Right ventricle myocardium superior (tissue), 1 donor: ENCODE measurements at places on chromosomes 16 and 17. TPM values are rescaled to one million over a fixed set of nuclear protein-coding genes. Genes with fewer than 3 reads are reported as not detected.

FBXO39 gene
- 0.13 TPM for total RNA-seq

HASPIN gene
- 0.13 TPM for total RNA-seq

MYO15A gene
- 0.11 TPM for total RNA-seq

ADAMTS18 gene
- total RNA-seq = not detected

CTRB2 gene
- total RNA-seq = not detected

KRTAP1-1 gene
- total RNA-seq = not detected

ZNRF1 gene
- 22.0 TPM for total RNA-seq

CLEC3A gene
- total RNA-seq = not detected

GPRC5B gene
- 83.7 TPM for total RNA-seq

TNFSF13 gene
- total RNA-seq = 8.3 TPM

SLFN11 gene
- total RNA-seq = 16.8 TPM

NPIPA7 gene
- total RNA-seq = 3.0 TPM

CCL8 gene
- total RNA-seq = not detected

ABCA6 gene
- total RNA-seq = 29.7 TPM

FN3K gene
- total RNA-seq = 80.2 TPM

NDE1 gene
- total RNA-seq = 12.6 TPM

CCL3 gene
- 0.27 TPM for total RNA-seq

NT5M gene
- 8.5 TPM for total RNA-seq

HEATR9 gene
- not detected for total RNA-seq

WSCD1 gene
- total RNA-seq = 11.2 TPM

TMEM220 gene
- total RNA-seq = 7.6 TPM

TRAF7 gene
- 23.4 TPM for total RNA-seq

SAMD14 gene
- total RNA-seq = 0.78 TPM

IL34 gene
- total RNA-seq = 1.6 TPM

CPNE7 gene
- total RNA-seq = not detected

KRT25 gene
- total RNA-seq = not detected

CA7 gene
- total RNA-seq = not detected

BCL6B gene
- total RNA-seq = 12.6 TPM

CCDC154 gene
- total RNA-seq = 0.81 TPM

PTGES3L gene
- 50.6 TPM for total RNA-seq

PRR35 gene
- not detected for total RNA-seq

SMCR8 gene
- 11.5 TPM for total RNA-seq

TBX2 gene
- 13.1 TPM for total RNA-seq

ATP1B2 gene
- 3.1 TPM for total RNA-seq

ASIC2 gene
- not detected for total RNA-seq
